ENCODE measurements at places on chromosomes 5 and 9.

DNA sequence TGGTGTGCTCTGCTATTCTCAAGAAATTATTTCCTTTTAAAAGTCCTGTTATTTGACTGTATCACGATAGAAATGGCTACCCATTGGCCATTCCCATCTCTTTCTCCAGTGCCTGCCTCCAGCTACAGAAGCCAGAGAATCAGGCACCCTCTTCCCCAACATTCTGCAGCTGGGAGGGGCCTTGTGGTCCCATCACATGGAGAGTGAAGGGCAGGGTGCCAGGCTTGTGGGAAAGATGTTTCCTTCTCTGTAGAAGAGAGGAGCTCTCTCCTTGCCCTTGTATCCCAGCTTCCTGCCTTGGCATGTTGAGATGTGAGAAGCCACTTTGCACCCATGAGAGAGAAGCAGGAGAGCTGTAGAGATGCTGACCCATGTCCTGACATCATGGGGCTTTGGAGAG, 465.0 kb downstream of the MTRR start:
- DNase-seq = no peak
- H3K4me3 ChIP-seq = no peak overlapping the region
- no peak overlapping the region for H3K27ac ChIP-seq
- H3K27me3 ChIP-seq = no peaks in the 10 kb centered on the region

DNA sequence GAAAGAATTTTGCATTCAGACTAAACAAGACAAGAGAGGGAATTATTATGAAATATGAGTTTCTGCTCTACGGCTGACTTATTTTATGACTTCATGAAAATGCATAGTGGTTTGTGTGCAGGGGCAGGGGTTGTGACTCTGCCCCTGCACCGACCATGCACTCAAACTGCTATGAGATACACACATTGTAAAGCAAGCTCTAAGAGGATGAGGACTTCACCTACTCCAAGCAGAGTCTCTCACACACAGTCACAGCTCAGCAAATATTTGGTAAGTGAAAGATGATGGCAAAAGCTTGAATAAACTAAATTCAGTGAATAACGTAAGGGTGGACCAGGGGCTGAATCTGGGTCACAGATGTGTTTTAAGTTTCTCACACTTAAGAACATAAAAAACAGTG, 542.9 kb downstream of the PRELID2 start:
- no peaks in the 10 kb centered on the region for H3K36me3 ChIP-seq
- H3K4me3 ChIP-seq = no peak overlapping the region
- H3K27me3 ChIP-seq = no peaks in the 10 kb centered on the region
- no peak overlapping the region for H3K27ac ChIP-seq
- DNase-seq = no peak

GRCh38 chr5:178236126-178236525, 3.5 kb upstream of the PHYKPL start:
- no peak overlapping the region for H3K4me3 ChIP-seq
- DNase-seq = no peak
- no peaks in the 10 kb centered on the region for H3K27me3 ChIP-seq
- peaks cover 5% of the 10 kb centered on the region for H3K36me3 ChIP-seq
- H3K27ac ChIP-seq = no peak overlapping the region
- peaks cover 64% of the 10 kb centered on the region for H3K4me1 ChIP-seq

DNA sequence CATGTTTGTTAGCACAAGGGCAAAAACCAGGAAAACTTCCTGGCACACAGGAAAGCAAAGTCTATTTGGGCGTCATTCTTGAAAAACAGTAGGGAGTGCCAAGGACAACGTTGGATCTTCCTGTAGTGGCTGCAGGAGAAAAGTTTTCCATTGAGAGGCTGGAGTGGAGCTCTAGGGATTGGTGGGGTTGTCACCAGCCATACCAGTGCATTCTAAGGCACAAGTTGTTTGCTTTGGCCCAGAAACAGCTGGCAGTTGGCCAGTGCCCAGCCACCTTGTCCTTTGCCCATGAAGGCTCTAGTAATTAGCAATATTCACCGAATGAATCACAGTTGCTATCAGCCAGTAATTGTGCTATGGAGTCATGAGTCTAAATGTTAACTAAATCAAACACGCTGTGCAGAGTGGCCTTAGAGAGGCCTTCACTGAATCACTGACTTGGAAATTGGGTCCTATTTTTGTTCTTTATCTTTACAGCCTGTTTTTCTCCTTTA, 26.4 kb downstream of the TNFSF15 start:
- H3K4me1 ChIP-seq = peaks cover 32% of the 10 kb centered on the region
- DNase-seq = no peak
- H3K27ac ChIP-seq = no peak overlapping the region
- H3K27me3 ChIP-seq = peaks cover 50% of the 10 kb centered on the region
- H3K4me3 ChIP-seq = no peak overlapping the region
- H3K36me3 ChIP-seq = no peaks in the 10 kb centered on the region

Data from B cell (primary cell).